ENCODE measurements at places on chromosomes 12 and 14.

GRCh38 chr14:69845050-69845581, 34.1 kb upstream of the SMOC1 start:
- no peak for DNase-seq

GRCh38 chr14:90569201-90569600, 172.4 kb downstream of the CALM1 start:
- DNase-seq: no peak

GRCh38 chr14:101097109-101097793, 193.7 kb upstream of the RTL1 start:
- DNase-seq: no peak

DNA sequence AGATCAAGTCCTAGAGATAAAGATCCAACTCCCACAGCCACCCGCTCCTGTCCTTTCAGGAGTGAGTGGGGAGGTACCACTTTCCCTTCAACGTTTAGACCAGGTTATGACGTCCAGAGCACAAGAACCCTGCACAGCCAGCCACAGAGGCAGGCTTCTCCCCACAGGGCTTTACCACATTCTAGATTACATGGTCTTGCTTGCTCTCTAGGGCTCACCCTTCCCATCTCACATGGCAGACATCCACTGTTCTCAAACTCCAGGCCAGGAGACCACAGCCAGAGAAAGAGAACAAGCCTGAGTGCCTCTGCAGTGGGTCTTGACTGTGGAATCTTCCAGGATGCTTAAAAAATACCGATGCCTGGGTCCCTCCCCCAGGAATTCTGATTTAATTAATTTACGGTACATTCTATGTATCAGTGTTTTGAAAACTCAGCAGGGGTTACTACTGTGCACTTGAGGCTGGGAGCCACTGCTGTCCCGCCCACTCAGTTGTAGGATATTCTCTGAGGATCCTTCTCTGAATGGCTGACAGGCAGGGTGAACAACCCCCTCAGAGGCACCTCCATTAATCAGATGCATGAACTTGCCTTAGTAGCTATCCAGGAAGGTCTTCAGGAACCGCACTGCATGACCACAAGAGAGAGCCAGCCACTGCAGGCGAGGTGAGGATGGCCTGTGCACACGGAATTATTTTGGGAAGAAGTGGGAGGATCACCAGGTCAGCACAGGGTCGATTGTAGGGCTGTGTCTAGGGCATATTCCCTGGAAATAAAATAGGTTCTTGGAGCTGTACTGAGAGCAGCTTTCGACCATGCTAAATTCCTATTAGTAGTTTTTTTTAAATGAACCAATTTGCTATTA, 21.5 kb upstream of the SOCS2 start:
- no peak for DNase-seq

GRCh38 chr12:56632701-56633467, 2.8 kb upstream of the BAZ2A start:
- no peak for DNase-seq

- no peak for DNase-seq
Observed at GRCh38 chr12:106585521-106586277, 2.9 kb downstream of the RFX4 start.

GRCh38 chr14:52871606-52872005, 79.2 kb downstream of the FERMT2 start:
- no peak for DNase-seq

- peak; percentile 42 for DNase-seq
Observed at GRCh38 chr12:104108755-104109445, 29.1 kb downstream of the NFYB start.

- DNase-seq: no peak
Observed at GRCh38 chr12:61554268-61555008, 705.8 kb upstream of the USP15 start.

DNA sequence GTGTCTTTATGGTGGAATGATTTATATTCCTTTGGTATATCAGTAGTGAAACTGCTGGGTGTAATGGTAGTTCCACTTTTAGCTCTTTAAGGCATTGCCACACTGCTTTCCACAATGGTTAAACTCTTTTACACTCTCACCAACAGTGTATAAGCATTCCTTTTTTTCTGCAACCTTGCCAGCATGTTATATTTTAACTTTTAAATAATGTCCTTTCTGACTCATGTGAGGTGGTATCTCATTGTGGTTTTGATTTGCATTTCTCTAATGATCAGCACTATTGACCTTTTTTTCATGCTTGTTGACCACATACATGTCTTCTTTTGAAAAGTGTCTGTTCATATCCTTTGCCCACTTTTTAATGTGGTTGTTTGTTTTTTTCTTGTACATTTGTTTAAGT, 142.5 kb downstream of the MSRB3 start:
- DNase-seq: no peak

- no peak for DNase-seq
Observed at GRCh38 chr12:57965766-57966165, 24.4 kb downstream of the ATP23 start.

GRCh38 chr12:10543499-10543898, 37.8 kb downstream of the EIF2S3B start:
- DNase-seq: no peak

GRCh38 chr12:95633049-95633731, 81.9 kb upstream of the USP44 start:
- DNase-seq: peak; percentile 95

DNA sequence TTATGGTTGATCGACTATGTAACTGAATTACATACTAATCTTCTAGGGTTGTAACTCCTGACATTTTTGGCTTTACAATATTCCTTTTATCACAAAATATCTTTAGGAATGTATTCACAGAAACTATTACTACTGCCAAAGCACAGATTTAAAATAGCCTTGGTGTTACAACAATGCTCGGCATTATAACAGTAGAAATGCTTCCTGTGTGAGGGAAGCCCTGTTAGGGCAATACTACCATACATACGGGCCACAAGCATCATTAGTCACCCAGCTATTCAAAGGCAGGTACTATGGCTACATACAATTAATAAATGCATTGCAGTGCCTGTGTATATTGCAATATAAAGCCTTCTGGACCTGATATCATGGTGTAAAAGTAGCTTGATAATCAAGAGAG, 517.8 kb downstream of the C12orf50 start:
- DNase-seq: no peak

GRCh38 chr12:28937196-28937595, 211.9 kb upstream of the FAR2 start:
- DNase-seq: peak; percentile 55

DNA sequence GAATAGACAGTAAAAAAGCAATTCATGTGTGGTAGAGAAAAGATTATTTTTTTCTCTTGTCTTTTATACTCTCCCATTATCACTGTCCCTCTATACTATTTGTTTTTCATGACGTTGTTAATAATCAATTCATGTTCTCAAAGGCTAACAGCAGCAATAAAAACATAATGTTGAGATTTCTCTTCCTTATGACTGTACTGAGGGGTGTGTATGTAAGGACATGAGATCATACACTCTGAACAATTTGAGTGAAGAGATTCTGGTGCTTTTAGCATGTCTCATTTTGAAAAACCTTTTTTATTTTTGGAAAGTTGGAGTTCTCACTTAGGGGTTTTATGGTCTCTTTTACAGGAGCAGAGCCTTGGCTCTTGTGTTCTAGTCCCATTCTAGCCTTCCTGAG, 3.8 kb upstream of the TSPAN8 start:
- no peak for DNase-seq

GRCh38 chr12:56107242-56107641, 2.9 kb downstream of the PA2G4 start:
- no peak for DNase-seq

DNA sequence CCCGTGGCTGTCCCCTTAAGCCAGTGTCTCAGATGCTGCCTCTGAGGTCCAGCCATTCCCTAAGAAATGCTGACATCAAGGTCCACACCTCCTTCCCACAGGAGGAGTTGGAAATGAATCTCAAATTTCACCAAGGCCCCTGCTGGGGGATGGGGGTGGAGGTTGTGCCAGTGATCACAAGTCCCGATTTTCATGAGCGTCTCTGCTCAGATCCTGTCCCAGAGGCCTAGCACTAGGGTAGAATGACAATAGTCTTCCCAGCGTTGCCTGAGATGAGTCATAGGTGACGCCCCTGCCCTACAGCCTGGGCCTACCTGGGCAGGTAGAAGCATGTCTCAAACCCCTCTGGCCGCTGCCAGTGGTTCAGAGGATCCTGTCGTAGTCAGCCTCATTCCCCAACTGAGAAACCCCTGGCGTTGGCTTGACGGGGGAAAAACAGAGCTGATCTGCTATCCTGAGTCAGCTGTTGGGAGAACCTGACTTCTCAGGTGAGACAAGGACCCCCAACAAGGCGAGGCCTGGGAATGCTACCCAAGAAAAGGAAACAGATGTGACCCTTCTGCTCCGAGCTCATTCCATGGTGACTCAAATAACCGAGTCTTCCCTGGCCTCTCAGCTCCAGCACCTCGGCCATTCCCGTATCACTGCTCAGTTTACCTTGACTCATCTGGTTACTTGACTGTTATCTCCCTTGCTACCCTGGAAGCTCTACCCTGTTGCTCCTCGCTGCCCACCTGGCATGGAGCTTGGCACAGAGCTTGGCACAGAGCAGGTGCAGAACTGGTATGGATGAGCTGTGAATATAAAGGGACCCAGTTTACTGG, 21.8 kb upstream of the SPPL3 start:
- no peak for DNase-seq

DNA sequence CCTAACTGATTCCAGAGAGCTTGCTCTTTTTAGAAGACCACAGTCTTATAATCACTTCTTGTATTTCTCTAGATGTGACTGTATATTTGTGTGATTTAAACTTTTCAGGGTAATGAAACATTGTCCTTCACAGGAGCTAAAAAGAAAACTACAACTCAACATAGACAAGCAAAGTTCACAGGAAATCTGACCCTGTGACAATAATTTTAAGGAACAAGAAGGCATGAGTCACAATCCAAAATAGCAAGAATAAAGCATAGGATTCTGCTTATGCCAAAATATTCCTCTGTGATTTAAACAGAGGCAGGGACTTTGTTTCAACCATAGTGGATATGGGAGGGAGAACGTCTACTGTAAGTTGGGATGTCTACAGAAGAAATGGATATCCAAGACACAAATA, 44.3 kb downstream of the GPR65 start:
- DNase-seq: no peak

- no peak for DNase-seq
Observed at GRCh38 chr12:31687101-31687527, 27.6 kb downstream of the ETFBKMT start.

GRCh38 chr12:108666401-108666881, 32.7 kb upstream of the SELPLG start:
- DNase-seq: no peak

- no peak for DNase-seq
Observed at GRCh38 chr14:105018414-105018813, 2.5 kb downstream of the CDCA4 start.

DNA sequence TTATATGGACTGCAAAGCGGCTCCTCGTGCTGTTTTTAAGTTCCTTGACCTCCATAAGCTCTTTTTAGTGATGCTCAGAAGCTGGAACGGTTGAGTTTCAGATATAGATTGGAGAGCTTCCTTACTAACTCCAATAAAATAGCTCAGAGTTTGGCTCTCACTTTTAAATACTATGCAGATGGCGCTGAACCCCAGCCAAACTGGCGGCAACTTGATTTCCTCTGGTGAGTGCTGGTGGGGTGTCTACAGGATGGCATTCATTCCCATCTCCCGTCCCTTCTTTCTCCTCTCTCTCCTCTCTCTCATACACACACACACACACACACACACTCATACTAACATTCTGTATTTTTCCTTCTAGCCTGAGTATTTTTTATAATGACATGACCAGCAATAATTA, 346.3 kb downstream of the ETNK1 start:
- no peak for DNase-seq

GRCh38 chr14:71711619-71712018, 220.6 kb upstream of the RGS6 start:
- DNase-seq: peak; percentile 46

DNA sequence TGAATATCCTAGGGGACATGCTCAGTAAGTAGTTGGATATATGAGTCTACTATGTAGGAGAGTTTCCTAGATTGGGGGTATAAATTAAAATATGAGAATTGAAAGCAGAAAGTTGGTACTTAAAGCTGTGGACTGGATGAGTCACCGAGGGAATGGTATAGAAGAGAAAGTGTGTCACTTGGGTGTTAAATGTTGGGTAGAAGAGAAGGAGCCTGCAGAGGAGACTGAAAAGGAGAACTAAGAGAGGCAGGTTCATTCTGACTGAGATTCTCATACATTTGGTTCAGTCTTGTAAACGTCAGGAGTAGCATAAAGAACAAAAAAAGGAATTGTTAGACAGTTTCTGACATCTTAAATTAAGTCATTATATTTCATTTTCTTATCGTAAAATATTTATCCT, 19.9 kb downstream of the LRRC9 start:
- no peak for DNase-seq

- DNase-seq: no peak
Observed at GRCh38 chr12:104998423-104999346, 12.6 kb downstream of the NOPCHAP1 start.

DNA sequence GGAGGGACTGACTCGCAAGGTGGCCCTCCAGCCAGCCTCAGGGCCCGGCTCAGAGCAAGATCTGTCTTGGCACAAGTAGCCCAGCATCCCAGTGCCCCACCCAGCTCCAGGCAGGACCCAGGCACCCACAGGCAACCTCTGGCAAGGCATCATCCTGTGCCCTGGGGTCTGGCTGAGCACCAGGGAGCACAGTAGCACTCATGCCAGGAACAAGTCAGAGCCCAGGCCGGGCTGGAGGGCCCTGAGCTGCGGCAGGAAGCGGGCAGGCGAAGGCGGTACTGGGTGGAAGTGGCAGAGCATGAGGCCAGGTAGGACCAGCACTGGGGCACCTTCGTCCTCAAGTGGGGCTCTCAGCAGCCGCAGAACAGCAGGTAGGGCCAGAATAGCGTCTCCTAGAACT, 5.2 kb upstream of the DIO3 start:
- no peak for DNase-seq

DNA sequence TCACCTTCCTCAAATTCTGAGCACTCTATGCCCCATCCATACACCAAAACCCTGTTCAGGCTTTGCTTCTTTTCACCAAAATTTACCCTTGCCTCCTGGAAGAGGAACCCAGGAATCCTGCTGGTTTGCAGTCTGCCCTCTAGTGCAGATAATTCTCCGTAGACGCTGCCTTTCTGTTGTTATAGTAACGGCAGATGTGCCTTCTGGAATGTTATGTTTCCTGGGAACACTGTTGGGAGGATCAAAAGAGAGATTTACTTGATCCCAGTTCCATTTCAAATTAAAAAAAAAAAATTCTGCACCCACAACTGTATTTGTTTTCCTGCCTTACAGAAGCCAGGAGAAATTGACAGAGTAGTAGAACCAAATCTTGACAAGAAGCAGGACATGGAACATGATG, 104.2 kb upstream of the RMST start:
- DNase-seq: no peak

DNA sequence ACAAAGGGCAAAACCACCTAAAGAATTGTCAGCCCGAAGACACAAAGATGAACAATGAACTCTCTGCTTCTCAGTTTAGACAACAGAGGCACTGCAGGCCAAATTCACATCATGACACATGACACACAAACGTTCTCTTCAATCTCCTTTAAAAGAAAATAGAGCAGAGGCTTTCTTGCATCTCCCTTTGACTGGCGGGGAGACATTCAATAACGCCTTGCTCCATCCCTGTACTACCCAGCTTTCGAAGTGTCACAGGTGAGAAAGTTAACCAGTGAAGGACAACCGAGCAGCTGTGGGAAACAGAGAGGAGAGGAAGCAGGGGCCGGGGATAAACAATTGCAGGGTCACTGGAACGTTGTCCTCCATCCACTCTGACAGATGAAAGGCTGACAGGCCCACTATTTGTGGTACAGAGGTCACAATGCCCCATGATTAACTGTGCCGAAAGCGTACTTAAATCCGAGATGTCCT, 130.8 kb downstream of the PHLDA1 start:
- DNase-seq: no peak

Data from NCI-H226 (cell line).